CD4-positive, alpha-beta T cell (primary cell): ENCODE measurements at places on chromosomes 4 and X. TPM values are rescaled to one million over a fixed set of nuclear protein-coding genes. Genes with fewer than 3 reads are reported as not detected.
A peak's percentile ranks its signal among the peaks of the same experiment; 100 is the strongest.

The GAGE2A gene
- not detected for total RNA-seq

The CLDN22 gene
- total RNA-seq, result not detected

The DAPP1 gene
- total RNA-seq, result 8.3 TPM

The IL15 gene
- total RNA-seq, result 0.60 TPM

- no peak for DNase-seq
Observed at GRCh38 chr4:69026974-69027373, 69.3 kb upstream of the UGT2B7 start.

GRCh38 chr4:32215277-32215676, 1495.1 kb downstream of the PCDH7 start:
- no peak for DNase-seq

DNA sequence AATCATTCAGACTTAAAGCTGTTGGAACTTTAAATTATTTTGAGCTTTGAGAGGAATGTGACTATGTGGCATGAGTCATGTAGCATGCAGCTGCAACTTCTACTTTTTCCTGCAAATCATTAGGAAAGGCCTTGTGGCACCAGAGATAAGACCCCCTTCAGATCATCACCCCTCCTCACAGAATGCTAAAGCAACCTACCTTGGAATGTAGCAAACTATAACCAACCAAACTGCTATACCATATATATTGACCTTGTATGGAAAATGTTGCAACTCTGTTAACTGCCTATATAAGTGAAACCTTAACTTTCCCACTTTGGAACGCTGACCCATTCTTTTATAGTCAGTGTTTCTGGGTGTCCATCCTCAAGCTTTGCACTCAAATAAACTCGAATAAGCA, 32.0 kb downstream of the ATXN3L start:
- DNase-seq, result no peak

DNA sequence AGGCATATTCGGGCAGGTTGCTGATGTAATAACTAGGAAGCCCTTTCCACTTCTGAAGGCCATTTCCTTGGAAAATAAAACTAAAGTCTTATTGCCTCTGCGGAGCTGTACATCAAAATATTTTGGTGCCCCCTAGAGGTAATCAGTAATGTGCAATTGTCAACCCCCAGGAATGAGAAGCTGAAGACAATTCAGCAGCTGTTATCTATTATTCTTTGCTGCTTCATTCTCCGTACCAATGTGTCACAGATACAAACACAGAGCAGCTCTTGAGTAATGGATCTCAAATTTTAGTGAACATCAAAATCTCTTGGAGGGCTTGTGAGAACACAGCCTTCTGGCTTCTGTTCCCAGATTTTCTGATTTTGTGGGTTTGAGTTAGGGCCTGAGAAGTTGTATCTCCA, 3.5 kb upstream of the SLIT2 start:
- DNase-seq, result no peak

DNA sequence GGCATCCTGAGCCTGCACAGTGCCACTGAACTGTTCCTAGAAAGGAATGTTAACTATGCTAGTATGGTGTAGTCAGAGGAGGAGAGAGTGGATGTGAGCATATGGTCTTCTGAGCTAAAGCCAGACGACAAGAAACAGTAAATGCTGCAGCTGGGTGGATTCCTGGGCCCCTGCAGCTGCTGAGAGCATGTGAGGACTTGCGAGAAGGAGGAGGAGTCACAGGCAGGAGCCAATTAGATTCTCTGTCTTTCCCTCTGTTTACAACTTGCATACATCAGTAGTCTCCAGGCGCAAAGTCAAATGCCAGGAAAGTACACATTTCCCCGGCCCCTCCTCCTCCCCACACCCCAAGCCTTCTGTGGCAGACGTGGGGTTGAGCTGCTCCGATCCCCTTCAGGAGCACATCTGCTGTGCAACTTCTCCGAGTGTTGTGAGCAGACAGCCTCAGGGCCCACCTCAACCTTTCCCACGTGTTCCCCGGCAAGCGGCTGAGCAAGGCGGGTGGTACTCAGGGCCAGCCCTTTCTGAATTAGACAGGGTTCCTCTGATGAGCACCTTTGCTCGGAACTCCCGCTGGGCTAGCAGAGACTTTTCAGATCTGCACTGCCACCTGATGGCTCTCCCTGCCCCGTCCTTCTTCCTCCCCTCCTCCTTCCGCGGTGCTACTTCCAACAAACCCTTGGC, 108.7 kb upstream of the ATP6AP2 start:
- peak; percentile 3 for DNase-seq
